DND-41 (cell line): ENCODE measurements at places on chromosomes 12 and 14.

- no peaks in the 10 kb centered on the region for H3K4me1 ChIP-seq
- no peak overlapping the region for H3K27ac ChIP-seq
- DNase-seq: no peak
- no peaks in the 10 kb centered on the region for H3K27me3 ChIP-seq
- peaks cover 27% of the 10 kb centered on the region for H3K36me3 ChIP-seq
Observed at GRCh38 chr14:52443506-52443905, 108.8 kb downstream of the TXNDC16 start.

DNA sequence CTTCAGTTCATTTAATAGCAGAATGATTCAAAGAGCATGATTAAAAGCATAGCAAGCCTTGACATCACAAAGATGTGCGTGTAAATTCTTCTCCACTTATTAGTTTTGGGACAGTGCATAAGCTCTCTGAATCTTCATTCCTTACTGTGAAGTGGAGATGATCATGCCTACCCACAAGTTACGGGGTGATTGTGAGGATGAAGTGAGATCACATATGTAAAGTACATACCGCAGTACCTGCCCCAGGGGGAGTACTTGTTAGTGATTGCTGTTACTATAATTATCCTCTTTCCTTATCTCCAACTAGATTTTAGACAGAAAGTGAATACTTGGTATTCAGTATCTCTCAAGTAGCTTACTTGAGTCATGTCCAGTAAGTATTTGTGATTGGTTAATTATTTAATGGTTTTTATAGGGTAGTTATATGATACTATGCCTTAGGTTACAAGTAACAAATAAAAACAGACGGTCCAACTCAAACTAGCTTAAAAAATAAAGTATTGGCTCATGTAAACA lies 6.0 kb downstream of the RAD9B start:
- no peak for DNase-seq
- no peaks in the 10 kb centered on the region for H3K4me1 ChIP-seq
- H3K36me3 ChIP-seq: no peaks in the 10 kb centered on the region
- no peaks in the 10 kb centered on the region for H3K27me3 ChIP-seq

DNA sequence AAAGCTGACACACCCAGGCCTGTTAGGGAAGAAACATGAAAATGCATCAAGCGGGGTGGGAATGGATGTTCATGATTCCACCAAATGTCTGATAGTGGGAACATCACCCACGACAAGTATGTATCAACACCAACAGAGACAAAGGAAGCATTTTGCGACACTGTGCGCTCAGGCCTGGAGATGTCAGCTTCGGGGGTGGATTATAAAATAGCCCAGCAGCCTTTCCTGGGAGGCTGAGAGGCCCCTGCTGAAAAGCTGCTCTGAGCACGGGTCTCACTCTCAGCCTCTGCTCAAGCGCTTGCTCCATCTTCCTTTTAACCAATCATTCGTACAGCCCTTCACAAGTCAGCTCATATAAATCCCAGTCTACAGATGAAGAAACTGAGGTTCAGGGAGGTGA lies 213.5 kb downstream of the BCL11B start:
- H3K4me3 ChIP-seq: no peak overlapping the region
- no peaks in the 10 kb centered on the region for H3K36me3 ChIP-seq
- no peak for DNase-seq

- H3K4me1 ChIP-seq: peaks cover 6% of the 10 kb centered on the region; the same call in 1 of the 2 replicates
- H3K27me3 ChIP-seq: no peaks in the 10 kb centered on the region
- no peak for DNase-seq
- H3K4me3 ChIP-seq: no peak overlapping the region
Observed at GRCh38 chr14:51295646-51296263, 55.7 kb downstream of the TMX1 start.

DNA sequence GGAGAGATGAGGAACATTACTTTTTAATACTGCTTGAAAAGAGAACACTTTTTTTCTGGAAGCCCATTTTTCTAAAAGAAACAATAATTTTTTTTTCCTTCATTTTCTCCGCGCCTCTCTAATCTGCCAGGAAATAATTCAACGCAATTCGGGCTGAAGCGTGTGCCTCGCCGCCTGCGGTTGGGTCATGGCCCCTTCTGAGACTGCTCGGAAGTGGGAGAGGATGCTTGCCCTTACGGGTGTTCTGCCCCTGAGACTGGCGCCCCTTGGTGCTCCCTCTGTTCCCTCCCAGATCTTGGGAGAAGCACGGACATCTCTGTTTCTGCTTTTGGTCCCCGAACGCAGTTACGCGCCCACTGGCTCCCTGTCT lies 332 bp upstream of the TBC1D30 start:
- no peak for DNase-seq
- H3K4me1 ChIP-seq: no peaks in the 10 kb centered on the region
- H3K27me3 ChIP-seq: peaks cover 2% of the 10 kb centered on the region
- no peak overlapping the region for H3K4me3 ChIP-seq

GRCh38 chr14:104405360-104406226 lies 174.0 kb upstream of the C14orf180 start:
- H3K4me1 ChIP-seq: no peaks in the 10 kb centered on the region
- no peak overlapping the region for H3K4me3 ChIP-seq
- no peak for DNase-seq
- no peak overlapping the region for H3K27ac ChIP-seq

- no peak for DNase-seq
- H3K36me3 ChIP-seq: no peaks in the 10 kb centered on the region
- no peak overlapping the region for H3K27ac ChIP-seq
- H3K4me1 ChIP-seq: 0 out of 2 replicates have a peak, but pooled peaks cover 3% of the 10 kb centered on the region
Observed at GRCh38 chr14:54669721-54670561, 103.0 kb downstream of the SAMD4A start.

DNA sequence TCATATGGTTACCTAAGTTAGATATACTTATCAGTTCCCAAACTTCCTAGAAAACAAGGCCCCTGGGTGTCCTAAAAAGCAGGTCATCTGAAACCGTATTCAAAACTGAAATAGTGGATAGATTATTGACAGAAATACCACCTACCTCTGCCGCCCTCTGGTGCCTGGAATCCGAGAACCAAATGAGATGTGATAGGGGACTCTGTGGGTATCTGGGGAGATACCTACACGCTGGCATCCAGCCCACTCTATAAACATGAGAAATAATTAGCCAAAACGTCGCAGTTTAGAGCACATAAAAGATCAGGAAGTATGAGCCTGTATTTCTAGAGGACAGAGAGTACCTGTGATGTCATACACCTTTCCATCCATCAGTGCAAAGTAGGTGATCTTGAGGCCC lies 4.4 kb downstream of the ORMDL2 start:
- no peaks in the 10 kb centered on the region for H3K27me3 ChIP-seq
- peaks cover 59% of the 10 kb centered on the region for H3K4me1 ChIP-seq
- peaks cover 73% of the 10 kb centered on the region for H3K36me3 ChIP-seq

DNA sequence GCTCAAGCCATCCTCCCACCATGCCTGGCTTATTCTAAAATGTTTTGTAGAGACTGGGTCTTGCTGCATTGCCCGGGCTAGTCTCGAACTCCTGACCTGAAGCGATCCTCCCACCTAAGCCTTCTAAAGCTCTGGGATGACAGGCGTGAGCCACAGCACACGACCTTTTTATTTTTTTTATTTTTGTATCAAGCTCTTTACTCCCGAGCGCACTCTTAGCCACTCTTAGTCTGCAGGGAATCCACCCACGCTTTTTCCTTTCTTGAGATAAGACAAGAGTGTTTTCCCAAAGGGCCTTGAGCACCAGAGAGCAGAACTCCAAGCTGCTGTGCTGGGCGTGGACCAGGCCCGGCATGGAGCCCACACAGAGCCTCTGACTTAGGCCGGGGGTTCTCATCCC lies 23.4 kb downstream of the MAP1LC3B2 start:
- no peak overlapping the region for H3K4me3 ChIP-seq
- no peaks in the 10 kb centered on the region for H3K27me3 ChIP-seq
- H3K36me3 ChIP-seq: no peaks in the 10 kb centered on the region
- DNase-seq: no peak

DNA sequence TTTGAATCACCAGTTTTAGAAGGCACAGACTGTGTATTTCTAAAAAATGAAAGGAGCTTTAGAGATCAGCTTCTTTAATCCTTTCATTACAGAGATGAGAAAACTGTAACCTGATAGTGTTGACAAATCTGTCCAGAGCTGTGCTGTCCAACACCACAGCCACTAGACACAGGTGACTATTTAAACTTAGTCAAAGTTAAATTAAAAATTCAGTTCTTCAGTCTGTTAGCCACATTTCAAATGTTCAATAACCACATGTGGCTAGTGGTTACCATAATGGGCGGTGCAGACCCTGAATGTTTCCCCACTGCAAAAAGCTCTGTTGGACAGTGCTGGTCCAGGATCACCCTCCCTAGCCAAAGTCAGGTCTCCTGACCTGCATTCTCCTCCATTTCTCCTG lies 21.6 kb downstream of the DAD1 start:
- H3K27ac ChIP-seq: no peak overlapping the region
- no peaks in the 10 kb centered on the region for H3K27me3 ChIP-seq
- DNase-seq: no peak
- peaks cover 12% of the 10 kb centered on the region for H3K4me1 ChIP-seq

- H3K4me3 ChIP-seq: no peak overlapping the region
- H3K36me3 ChIP-seq: no peaks in the 10 kb centered on the region
- no peak overlapping the region for H3K27ac ChIP-seq
Observed at GRCh38 chr14:105702275-105702817, 176.0 kb downstream of the TMEM121 start.

DNA sequence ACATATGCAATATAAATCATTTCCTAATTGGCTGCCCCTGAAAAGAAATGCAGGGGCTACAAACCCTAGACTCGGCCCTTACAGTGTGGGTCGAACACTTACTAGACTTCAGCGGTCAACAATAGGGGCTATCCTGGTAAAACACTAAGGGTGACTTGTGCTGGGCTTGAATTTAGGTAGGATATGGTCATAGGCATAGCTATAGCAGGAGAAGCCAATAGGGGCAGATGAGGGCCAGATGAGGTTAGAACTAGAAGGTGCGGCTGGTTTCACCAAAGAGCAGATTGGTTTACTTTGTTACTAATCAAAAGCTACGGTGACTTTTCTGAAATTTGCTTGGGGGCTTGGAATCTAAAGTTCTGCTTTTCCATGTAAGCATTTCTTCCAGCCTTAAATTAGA lies 282.3 kb upstream of the DIO2 start:
- H3K27ac ChIP-seq: no peak overlapping the region
- H3K27me3 ChIP-seq: no peaks in the 10 kb centered on the region
- H3K36me3 ChIP-seq: peaks cover 19% of the 10 kb centered on the region; the same call in 1 of the 2 replicates
- no peak overlapping the region for H3K4me3 ChIP-seq
- no peak for DNase-seq

DNA sequence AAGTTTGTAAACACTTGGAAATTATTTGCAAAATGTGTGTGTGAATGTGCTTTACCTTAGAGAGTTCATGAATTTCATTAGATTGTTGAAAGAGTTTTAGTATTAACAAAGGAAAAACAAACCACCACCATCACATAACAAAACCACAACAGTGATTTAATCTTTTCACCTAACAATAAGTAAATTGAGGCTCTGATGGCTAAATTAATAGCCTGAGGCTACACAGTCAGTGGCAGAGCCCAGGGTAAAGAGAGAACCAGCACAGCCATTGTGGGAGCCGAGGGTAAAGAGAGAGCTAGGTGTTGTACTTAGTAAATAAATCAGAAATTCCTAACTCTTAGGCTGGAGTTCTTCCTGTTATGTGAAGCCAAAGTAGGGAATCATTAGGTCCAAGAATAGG lies 51.2 kb upstream of the CAPRIN2 start:
- H3K36me3 ChIP-seq: no peaks in the 10 kb centered on the region
- no peak overlapping the region for H3K4me3 ChIP-seq
- DNase-seq: no peak

- H3K27ac ChIP-seq: no peak overlapping the region
- H3K4me1 ChIP-seq: 0 out of 2 replicates have a peak, but pooled peaks cover 2% of the 10 kb centered on the region
- no peaks in the 10 kb centered on the region for H3K36me3 ChIP-seq
- no peak overlapping the region for H3K4me3 ChIP-seq
- H3K27me3 ChIP-seq: no peaks in the 10 kb centered on the region
Observed at GRCh38 chr12:124871297-124871696, 7.6 kb upstream of the SCARB1 start.

GRCh38 chr12:96143827-96144565 lies 50.2 kb upstream of the ELK3 start:
- peaks cover 5% of the 10 kb centered on the region; the same call in 1 of the 2 replicates for H3K4me1 ChIP-seq
- no peaks in the 10 kb centered on the region for H3K27me3 ChIP-seq
- DNase-seq: no peak

DNA sequence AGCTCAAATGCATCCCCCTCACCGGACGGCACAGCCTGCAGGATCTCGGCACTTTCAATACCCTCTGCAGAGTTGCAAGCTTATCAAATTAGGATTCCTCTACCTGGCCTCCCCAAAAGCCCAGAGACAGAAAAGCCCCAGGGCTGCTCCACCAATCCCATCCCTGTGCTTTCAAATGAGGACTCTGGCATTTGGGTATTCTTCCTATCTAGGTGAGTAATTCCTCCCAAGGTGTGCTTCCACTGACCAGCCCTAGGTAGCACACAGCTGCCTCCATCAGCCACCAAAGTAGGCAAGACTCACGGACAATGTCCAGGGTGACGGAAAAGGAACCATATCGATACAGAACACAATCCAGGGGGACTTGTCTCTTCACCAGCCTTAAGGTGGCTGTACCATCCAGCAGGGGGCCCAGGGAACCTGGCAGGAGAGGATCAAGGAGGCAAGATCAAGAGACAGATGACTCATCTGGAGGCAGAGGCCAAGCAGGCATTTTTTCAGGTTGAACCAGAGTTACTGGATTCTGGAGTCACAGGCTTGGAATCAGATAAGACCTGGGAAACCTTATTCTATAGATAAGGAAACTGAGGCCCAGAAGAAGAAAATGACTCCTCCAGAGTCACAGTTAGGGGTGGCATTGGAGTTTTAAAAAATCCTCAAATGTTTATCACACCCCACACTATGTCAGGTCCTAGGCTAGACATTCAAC lies 9.9 kb downstream of the PMEL start:
- no peaks in the 10 kb centered on the region for H3K4me1 ChIP-seq
- no peaks in the 10 kb centered on the region for H3K27me3 ChIP-seq
- peaks cover 40% of the 10 kb centered on the region for H3K36me3 ChIP-seq

DNA sequence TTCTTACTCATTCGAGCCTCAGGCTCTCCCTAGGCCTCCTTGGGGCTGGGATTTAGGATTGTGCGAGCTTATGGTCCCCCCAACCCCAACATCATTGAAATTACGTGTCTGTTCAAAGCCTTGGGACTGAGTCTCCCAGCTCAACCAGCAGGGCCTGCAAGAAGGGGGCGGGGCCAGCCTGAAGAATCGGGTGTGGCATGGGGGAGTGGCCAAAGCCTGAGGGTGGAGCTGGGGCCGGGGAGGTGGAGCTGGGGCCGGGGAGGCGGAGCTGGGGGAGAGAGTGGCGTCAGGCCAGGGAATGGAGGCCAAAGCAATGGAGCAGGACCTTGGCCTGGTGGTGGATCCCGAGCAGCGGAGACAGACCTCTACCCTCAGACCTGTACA lies 24.3 kb upstream of the HSPB8 start:
- no peaks in the 10 kb centered on the region for H3K4me1 ChIP-seq
- H3K4me3 ChIP-seq: no peak overlapping the region
- H3K27me3 ChIP-seq: no peaks in the 10 kb centered on the region
- H3K36me3 ChIP-seq: no peaks in the 10 kb centered on the region
- H3K27ac ChIP-seq: no peak overlapping the region
